ENCODE measurements at places on chromosomes 1 and 21.
A peak's percentile ranks its signal among the peaks of the same experiment; 100 is the strongest.

- DNase-seq = no peak
Observed at GRCh38 chr1:204087893-204088528, 15.1 kb downstream of the SOX13 start.

DNA sequence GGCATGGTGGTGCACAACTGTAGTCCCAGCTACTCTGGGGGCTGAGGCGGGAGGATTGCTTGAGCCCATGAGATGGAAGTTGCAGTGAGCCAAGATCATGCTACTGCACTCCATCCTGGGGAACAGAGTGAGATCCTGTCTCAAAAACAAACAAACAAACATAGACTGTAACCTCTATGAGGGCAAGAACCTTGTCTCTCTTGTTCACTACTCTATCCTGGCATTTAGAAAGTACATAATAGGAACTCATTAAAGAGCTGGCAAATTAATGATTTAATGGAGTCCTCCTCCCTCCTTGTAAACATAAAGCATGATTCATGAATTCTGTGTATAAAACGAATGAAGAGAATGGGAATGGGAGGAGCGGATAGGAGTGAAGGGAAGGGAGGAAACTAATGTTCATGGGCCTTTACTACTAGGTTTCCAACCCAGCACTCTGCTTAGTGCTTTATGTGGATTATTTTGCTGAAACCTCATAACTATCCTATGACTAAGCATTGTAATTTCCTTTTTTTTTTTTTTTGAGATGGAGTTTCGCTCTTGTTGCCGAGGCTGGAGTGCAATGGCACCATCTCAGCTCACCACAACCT lies 8.6 kb downstream of the LMOD1 start:
- DNase-seq = peak; percentile 34

- DNase-seq = peak; percentile 86
Observed at GRCh38 chr1:159071970-159072582, 4.5 kb downstream of the AIM2 start.

- DNase-seq = no peak
Observed at GRCh38 chr21:41497008-41497407, 10.9 kb downstream of the TMPRSS2 start.

DNA sequence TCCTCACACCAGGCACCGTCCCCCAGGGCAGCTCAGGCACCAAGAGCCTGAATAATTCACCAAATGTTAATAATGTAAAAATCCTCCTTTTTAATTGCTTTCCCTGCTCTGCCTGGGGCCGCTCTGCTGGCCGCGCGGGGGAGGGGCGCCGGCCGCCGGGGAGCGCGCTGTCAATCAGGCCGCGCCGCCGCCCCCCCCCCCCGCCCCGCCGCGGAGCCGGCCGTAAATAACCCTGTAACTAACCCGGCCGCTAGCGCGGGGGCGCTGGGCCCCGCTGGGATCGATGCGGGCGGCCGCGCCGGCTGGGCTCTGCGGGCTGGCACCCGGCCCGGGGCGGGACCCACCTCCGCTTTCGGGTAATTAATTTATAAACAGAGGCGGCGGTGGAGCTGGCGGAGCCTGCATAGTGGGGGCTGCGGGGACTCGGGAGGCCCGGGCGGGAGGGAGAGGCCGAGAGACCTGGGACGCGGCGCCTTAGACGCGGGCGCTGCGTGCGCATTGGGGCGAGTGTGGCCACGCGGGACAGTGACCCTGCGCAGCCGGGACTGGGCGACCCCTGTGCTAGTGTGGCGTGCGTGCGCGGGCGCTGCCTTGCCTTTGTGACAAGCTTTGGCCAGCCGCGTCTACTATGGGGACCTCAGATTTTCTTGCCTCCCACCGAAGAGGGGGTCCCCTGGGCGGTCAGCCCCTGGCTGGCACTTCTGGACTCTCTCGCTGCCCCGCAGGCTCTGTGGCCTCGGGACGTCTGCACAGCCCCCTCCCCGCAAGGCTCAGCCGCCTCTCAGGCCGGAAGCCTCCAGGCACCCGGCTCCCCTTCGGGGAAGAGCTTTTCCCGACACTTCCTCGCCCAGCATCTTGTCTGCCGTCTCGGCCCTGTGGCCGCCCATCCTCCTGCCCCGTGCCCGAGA lies 16.6 kb downstream of the SAMD11 start:
- peak; percentile 88 for DNase-seq

DNA sequence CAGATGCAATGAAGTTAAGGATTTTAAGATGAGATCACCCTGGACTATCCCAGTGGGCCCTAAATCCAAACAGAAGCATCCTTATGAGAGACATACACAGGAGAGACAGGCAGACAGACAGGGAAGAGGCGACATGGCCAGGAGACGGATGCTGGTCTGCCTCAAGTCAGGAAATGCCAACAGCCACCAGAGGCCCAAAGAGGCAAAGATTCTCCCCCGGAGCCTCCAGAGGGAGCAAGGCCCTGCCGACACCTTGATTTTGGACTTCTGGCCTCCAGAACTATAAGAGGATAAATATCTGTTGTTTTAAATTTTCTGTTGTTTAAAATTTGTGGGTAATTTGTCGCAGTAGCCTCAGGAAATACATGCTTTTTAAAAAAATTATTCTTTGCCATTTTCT lies 116.4 kb downstream of the GLIS1 start:
- DNase-seq = no peak

DNA sequence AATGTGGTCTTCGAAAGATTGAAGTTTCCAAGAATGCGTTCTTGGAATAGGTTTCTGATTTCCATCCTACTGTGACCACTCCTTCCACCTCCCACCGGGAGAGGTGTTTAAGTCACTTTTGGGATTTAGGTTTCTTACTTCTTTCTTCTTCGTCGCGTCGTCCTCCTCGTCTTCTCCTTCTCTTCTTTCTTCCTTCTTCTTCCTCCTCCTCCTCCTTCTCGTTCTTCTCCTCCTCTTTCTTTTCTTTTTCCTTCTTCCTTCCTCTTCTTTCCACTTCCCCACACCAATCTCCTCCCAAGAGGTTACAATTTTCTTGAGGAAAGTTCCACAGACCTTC lies 2.1 kb downstream of the CACHD1 start:
- no peak for DNase-seq

DNA sequence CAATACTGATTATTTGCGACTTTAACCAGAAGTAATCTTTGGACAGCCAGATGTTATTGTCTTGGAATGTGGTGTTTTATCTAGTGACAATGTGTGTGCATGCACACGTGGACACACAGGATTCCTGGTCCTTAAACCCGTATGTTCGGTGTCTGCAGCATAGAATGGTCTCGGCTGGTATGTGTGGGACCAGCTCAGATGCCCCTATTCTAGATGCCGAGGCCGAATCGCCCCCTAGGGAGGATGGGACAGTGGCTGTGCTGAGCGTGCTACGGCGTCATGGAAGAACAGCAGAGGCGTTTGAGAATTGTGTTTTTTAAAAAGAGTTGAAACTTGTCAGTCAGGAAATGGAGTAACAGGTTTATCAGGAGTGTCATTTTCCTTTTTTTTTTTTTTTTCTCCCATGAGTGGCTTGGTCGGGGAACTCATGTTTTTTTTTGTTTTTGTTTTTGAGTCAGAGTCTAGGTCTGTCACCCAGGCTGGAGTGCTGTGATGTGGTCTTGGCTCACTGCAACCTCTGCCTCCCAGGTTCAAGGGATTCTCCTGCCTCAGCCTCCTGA lies 30.1 kb downstream of the SKI start:
- no peak for DNase-seq

DNA sequence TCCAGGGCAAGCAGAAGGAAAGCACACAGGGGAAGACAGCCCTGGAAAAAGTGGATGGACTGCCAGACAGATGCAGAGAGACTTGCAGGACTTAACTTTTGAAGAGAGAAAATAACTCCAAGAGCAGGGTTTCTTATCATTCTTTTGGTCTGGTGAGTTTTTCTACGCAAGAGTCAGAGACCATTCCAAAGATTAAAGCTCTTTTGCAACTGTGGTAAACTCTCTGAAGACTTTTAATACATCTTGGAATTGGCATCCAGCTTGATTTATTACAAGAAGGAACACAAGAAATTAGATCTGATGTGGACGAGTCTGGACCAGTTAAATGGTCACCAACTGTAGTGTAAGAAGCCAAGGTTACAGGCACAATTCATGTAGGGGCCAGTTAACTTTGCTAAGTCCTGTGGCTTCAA lies 153.4 kb downstream of the SIPA1L2 start:
- no peak for DNase-seq

- DNase-seq = no peak
Observed at GRCh38 chr1:224745924-224746323, 129.8 kb downstream of the CNIH3 start.

GRCh38 chr1:184319879-184320278 lies 67.0 kb upstream of the C1orf21 start:
- no peak for DNase-seq

- DNase-seq = no peak
Observed at GRCh38 chr1:182714546-182714945, 30.2 kb upstream of the RGS8 start.

DNA sequence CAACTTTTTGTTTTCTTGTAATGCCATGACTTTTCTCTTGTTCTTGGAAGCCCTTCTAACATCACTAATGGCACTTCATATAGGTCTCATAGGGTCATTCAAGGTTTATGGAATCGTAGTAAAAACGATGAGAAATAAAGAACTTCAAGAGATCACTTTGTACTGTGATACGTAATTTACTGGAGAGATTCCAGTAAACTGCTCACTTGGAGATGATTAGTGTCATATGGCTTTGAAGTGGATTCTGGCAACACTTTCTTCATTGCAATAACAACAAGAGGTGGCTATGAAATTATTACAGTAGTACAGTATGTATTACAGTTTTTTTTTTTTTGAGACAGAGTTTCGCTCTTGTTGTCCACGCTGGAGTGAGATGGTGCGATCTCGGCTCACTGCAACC lies 103.4 kb downstream of the RUSC1 start:
- no peak for DNase-seq

Measured in OCI-M1 (cell line).